ENCODE measurements at places on chromosomes 3 and 15.
A peak's percentile ranks its signal among the peaks of the same experiment; 100 is the strongest.

GRCh38 chr3:48980295-48980694 lies 9.7 kb upstream of the P4HTM start:
- DNase-seq = no peak

GRCh38 chr15:56887782-56888438 lies 30.5 kb upstream of the TCF12 start:
- no peak for DNase-seq

GRCh38 chr3:182083112-182083511 lies 371.4 kb downstream of the SOX2 start:
- no peak for DNase-seq

- DNase-seq = no peak
Observed at GRCh38 chr3:53171827-53172505, 11.0 kb downstream of the PRKCD start.

DNA sequence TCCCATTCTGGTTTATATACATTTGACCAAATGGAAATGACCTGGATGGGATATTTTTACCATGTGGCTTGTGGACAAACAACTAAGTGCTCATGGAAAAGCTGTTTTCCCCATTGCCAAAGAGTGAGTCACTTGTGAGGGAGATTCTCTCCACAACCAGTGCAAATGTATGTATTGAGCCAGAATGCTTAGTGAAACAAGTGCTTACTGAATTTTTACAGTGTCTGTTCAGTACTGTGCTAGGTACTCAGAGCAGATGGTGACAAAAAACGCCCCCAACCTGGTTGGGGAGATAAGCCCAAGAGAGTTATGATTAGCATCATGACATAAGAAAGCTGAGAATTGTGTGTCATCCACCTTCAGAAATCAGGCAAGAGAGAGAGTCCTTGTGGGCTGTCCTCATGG lies 2.3 kb downstream of the CHP1 start:
- DNase-seq = no peak

DNA sequence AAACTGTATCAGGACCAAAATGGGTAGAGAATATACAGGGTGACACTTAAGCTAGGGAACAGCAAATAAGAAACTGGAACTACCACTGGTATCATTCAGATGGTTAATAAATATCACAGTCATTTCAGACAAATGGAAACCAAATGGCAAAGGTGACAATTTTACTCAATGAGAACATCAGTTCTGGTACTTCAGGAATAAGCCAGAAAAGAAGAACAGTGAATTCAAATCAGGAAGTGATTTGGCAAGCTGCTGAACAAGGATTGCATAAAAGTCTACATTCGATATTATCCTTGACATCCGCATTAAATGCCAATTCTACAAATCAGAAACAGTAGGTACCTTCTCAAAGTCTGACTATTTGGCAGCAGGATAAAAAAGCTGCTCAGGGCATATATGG lies 23.5 kb upstream of the STIMATE start:
- DNase-seq = no peak

DNA sequence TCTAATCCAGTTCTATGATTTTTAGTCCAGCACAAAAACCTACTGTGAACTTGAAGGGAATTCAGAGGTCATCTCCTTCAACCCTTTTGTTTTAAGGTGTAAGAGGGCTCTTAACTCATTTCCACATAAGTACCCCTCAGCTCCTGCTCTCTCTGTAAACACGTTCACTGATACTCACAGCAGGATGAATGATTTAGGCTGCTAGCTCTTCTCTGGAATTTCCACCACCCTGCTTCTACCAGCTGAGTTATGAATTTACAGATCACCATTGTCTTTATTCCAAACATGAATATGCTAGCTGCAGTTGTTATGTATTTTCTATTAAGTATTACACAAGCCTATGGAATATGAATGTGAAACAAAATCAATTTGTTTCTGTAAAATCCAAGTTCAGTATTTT lies 101.3 kb upstream of the NANOGP8 start:
- no peak for DNase-seq

DNA sequence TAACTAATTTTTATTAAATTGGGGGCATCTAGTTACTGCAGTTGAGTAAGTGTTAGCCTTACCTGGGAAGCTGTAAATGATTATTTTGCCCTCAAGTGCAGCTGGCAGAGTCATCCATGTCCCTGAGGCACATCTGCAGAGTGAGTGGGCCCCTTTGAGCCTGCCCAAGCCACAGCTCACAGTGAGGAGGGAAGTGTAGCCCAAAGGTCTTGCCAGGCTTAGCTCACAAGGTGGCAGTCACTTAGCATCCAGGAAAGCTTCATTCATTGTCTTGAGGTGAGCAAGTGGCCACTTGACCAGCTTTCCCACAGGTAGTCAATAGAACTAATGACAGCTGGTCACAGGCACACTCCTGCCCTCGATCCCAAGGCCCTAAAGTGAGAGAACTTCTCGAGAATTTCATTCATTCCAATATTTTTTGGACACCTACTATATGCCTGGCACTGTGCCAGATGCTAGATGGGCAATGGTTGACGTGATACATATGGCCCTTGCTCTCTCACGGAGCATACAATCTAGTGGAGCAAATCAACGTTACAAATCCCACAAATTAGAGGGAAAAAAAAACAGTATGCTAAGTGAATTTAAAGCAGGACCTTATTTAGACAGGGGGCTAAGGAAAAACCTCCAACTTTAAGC lies 163.3 kb upstream of the IL12A start:
- DNase-seq = no peak

GRCh38 chr3:159260049-159260662 lies 458.3 kb downstream of the MFSD1 start:
- DNase-seq = no peak

GRCh38 chr3:126982471-126983175 lies at the start of gene PLXNA1:
TSS of gene PLXNA1 (plus strand) at chr3:126983115. CDS start at chr3:126988594, 5,479 bp downstream.
- DNase-seq = peak; percentile 70
